ENCODE measurements at places on chromosomes 16 and 17. TPM values are rescaled to one million over a fixed set of nuclear protein-coding genes. Genes with fewer than 3 reads are reported as not detected.

DNA sequence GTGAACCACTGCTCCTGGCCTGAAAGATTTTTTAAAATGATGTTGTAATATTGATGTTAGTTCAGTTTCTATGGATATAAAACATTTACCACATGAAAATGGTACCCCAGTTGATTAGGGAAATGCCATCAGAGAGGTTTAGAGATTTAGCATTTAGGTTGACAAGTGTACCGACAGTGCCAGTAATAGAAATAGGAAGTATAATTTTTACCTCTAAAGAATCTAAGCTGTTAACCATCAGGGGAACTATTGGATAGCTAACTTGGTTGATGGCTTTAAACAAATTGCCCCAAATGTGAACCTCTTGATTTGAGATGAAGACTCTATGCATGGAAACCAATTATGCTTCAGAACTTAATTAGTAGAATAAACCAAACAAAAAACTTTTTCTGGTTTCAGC lies 6.4 kb downstream of the CBFB start:
- no peak overlapping the region for H3K4me3 ChIP-seq
- no peak for DNase-seq
- H3K4me1 ChIP-seq, result peaks cover 58% of the 10 kb centered on the region
- H3K36me3 ChIP-seq, result no peaks in the 10 kb centered on the region
- H3K27me3 ChIP-seq, result no peaks in the 10 kb centered on the region
- no peak overlapping the region for H3K27ac ChIP-seq

APRT gene
- total RNA-seq, result 171 TPM

GRCh38 chr16:31215287-31216162 lies 1.4 kb downstream of the PYDC1 start:
- peak; percentile 14 for DNase-seq
- peaks cover 23% of the 10 kb centered on the region for H3K4me1 ChIP-seq
- H3K36me3 ChIP-seq, result no peaks in the 10 kb centered on the region

DNA sequence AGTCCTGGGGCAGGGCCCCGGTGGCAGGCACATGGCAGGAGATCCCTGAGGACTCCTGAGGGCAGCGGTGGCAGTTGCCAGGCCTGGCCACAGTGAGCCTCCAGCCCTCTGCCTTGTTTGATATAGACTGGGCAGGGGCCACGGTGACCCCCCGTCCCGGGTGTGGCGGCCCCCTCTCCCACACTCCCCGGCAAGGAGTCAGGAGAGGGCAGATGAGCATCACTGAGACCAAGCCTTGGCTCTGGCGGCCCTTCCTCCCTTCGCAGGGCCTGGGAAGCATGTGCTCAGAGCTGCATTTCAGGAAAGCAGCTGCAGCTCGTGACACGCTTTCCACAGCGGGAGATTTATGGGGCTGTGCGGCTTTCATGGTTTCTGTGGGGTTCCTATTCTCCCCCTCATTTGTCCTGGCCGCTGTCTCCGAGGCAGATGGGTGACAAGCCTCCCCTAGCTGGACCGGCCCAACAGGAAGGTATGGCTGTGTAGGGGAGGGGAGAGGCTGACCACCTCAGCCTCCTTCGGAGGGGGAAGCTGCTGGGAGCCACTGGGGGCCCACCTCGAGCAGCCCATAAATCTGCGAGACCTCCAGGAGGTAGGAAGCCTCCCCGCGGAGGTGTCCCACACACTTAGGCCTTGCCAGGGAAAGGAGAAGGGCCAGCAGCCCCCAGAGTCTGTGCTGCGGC lies 211.4 kb downstream of the NTN1 start:
- no peak overlapping the region for H3K27ac ChIP-seq
- DNase-seq, result no peak
- H3K4me1 ChIP-seq, result no peaks in the 10 kb centered on the region

GRCh38 chr17:45315648-45316433 lies 979 bp downstream of the MAP3K14 start:
- peak overlapping the region; percentile 57 for H3K4me3 ChIP-seq
- DNase-seq, result no peak
- H3K27ac ChIP-seq, result peak overlapping the region; percentile 77
- H3K27me3 ChIP-seq, result no peaks in the 10 kb centered on the region

GRCh38 chr17:1693339-1693738 lies 8.7 kb upstream of the PRPF8 start:
- no peak for DNase-seq
- H3K36me3 ChIP-seq, result no peaks in the 10 kb centered on the region
- H3K4me1 ChIP-seq, result no peaks in the 10 kb centered on the region
- no peak overlapping the region for H3K27ac ChIP-seq
- no peak overlapping the region for H3K4me3 ChIP-seq

- H3K4me1 ChIP-seq, result peaks cover 44% of the 10 kb centered on the region
- no peak for DNase-seq
- no peaks in the 10 kb centered on the region for H3K27me3 ChIP-seq
Measured at GRCh38 chr16:48561960-48562393, 48.0 kb downstream of the N4BP1 start.

GRCh38 chr17:36948717-36949460 lies at the start of gene AATF:
AATF (plus strand) TSS chr17:36948954; CDS start chr17:36949126, 172 bp downstream.
- peak within 1 kb of the TSS; percentile 89 for H3K4me3 ChIP-seq
- peak within 1 kb of the TSS; percentile 86 for H3K27ac ChIP-seq
- H3K4me1 ChIP-seq, result peaks cover 47% of the 10 kb centered on the region

GRCh38 chr17:79646721-79647455 lies 36.0 kb upstream of the RBFOX3 start:
- H3K27me3 ChIP-seq, result no peaks in the 10 kb centered on the region
- DNase-seq, result no peak
- H3K27ac ChIP-seq, result no peak overlapping the region
- H3K4me3 ChIP-seq, result no peak overlapping the region
- no peaks in the 10 kb centered on the region for H3K4me1 ChIP-seq
- H3K36me3 ChIP-seq, result no peaks in the 10 kb centered on the region

DNA sequence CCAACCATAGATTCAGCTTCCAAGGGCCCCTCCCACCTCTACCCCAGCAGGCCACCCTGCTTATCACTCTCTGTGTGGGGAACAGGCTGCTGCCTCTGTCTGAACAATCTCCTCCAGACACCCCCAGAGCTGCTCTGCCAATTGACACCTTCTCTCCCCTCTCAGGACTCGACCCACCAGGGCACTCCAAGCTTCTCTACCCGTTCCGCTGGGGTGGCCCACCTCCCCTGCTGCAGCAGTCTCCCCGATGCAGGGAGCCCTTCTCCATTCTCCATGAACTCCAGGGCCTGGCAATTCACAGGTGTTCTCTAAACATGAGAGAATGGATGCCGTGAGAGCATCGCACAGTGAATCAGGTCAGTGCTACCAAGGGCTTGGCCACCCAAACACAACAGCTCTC lies 28.3 kb upstream of the FAAP100 start:
- H3K36me3 ChIP-seq, result peaks cover 36% of the 10 kb centered on the region
- no peak overlapping the region for H3K27ac ChIP-seq
- H3K4me1 ChIP-seq, result no peaks in the 10 kb centered on the region
- no peak overlapping the region for H3K4me3 ChIP-seq
- no peaks in the 10 kb centered on the region for H3K27me3 ChIP-seq

DNA sequence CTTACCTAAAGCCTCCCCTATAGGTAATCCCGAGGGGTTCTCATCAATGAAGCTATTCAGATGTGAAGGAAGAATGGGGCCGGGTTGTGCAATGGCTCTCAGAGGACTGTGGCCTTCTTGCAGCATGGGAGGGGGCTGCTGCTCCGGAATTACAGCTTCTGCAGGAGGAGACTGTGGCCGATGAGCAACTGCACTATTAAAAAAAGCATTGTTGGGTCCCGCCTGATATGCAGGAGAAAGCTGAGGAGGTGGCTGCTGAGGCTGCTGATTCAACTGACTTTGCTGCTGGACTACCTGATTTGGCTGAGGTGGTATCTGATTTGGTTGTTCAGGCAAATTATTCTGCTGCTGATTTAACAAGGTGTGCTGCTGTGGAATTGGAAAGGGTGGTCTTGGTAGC lies 64.8 kb downstream of the CACNG1 start:
- no peaks in the 10 kb centered on the region for H3K27me3 ChIP-seq
- DNase-seq, result no peak
- H3K4me3 ChIP-seq, result no peak overlapping the region
- H3K36me3 ChIP-seq, result peaks cover 51% of the 10 kb centered on the region
- H3K27ac ChIP-seq, result no peak overlapping the region
- no peaks in the 10 kb centered on the region for H3K4me1 ChIP-seq

WIPF2 gene
- total RNA-seq, result 34.7 TPM

MRM1 gene
- 11.8 TPM for total RNA-seq

GOSR1 gene
- total RNA-seq, result 64.5 TPM

ULK2 gene
- total RNA-seq, result 10.0 TPM

SMIM22 gene
- total RNA-seq, result not detected

DNA sequence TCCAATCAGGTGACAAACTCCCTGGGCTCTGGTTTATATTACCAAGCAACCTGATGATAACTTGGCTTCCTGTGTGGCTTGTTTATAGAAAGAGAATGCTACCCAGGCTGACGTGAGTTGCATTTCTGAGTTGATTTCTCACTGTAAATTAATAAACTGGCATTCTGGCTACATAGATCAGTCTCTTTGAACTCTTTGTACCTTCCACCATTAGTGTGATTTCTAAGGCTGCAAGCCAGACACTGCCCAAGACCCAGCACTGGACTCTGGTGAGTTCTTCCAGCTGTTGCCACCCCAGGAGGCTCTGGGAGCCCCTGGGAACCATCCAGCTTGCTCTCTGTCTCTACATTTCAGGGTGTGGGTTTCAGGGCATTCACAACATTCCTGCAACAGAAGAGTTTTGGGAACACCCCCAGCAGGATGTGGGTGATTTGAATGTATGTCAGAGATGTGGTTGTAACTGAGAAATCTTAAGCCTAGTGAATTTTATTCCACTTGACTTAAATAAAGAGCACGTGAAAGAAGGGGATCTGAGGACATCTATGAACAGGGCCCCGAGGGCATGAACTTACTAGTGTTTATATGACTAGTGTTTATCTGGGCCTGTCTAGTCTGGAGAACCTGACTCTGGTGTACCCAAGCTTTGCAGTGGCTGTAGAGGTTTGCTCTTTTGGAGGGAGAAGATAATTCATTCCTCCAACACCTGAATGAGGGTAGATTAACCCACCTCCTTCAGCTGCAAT lies 30.3 kb upstream of the LRRC37A start:
- H3K4me3 ChIP-seq, result no peak overlapping the region
- no peaks in the 10 kb centered on the region for H3K27me3 ChIP-seq
- H3K27ac ChIP-seq, result peak overlapping the region; percentile 18
- H3K4me1 ChIP-seq, result peaks cover 33% of the 10 kb centered on the region

GRCh38 chr17:4368341-4368740 lies 1.9 kb upstream of the UBE2G1 start:
- no peak overlapping the region for H3K4me3 ChIP-seq
- H3K36me3 ChIP-seq, result no peaks in the 10 kb centered on the region
- no peaks in the 10 kb centered on the region for H3K27me3 ChIP-seq
- H3K27ac ChIP-seq, result no peak overlapping the region

SYNGR3 gene
- 1.6 TPM for total RNA-seq

MEIOB gene
- total RNA-seq, result not detected

DNA sequence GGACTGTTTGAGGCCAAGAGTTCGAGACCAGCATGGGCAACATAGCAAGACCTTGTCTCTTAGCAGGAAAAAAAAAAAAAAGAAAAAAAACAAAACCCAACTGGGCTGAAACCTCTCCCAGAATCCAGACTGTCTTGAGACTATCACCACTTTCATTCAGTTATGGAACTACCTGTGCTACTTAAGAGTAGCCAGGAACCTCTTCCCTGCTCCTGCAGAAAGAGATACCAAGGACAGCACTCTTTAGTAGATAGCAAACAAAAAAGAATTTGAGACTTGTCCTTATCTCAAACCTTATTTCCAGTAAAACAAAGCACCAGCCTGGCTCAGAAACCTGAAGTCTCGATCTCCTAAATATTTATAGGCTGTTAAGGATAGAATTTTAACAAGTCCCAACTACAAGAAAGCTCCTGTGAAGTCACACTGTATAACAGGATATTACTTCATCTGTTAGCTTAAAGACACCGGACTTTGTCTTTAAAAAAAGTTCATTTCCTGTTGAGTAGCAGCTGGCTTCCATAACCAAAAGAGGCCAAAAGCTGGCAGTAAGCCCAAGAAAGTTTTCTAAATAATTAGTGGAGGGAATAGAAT lies 5.1 kb downstream of the CDR2 start:
- peak overlapping the region; percentile 18 for H3K27ac ChIP-seq
- H3K4me1 ChIP-seq, result peaks cover 85% of the 10 kb centered on the region
- no peaks in the 10 kb centered on the region for H3K27me3 ChIP-seq
- DNase-seq, result no peak

DNA sequence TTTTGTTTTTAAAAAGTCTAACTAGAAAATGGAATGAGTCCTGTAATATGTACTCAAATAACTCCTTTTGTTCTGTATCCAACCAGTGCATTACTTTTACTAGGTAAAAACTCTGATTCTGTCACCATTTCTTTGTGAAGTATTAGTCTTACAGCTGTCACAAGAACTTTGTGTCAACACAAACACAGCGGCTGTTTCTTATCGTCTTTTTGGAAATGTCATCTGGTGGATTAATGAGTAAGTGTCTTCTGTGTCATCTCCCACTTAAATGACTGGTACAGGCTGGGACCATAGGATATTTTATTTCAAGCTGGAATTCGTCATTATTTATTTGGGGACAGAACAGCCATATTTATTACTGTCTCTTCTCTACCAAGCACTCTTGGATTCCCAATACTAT lies 19.1 kb upstream of the ALDH3A2 start:
- H3K36me3 ChIP-seq, result no peaks in the 10 kb centered on the region
- no peak for DNase-seq
- no peaks in the 10 kb centered on the region for H3K27me3 ChIP-seq
- H3K4me1 ChIP-seq, result no peaks in the 10 kb centered on the region
- no peak overlapping the region for H3K27ac ChIP-seq
- H3K4me3 ChIP-seq, result no peak overlapping the region

DNA sequence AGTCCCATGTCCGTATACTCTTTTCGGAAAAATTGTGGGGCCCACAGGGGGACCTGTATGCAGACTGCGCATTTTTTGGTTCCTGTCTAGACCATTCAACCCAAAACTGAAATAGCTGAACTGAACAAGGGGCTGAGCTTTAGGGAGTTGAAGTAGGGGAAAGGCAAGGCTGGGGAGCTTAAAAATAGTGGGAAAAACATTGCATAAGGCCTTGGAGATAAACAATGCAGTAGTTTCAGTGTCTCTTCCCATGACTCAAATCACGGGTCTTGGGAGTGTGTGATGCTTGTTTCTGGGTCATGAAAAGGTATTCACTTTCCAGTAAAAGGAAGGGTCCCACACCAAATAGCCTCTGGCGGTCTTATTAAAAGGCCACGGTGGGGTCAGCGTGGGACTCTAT lies 402.8 kb upstream of the SALL1 start:
- H3K4me1 ChIP-seq, result no peaks in the 10 kb centered on the region
- H3K27me3 ChIP-seq, result no peaks in the 10 kb centered on the region
- no peaks in the 10 kb centered on the region for H3K36me3 ChIP-seq

- H3K36me3 ChIP-seq, result no peaks in the 10 kb centered on the region
- no peak overlapping the region for H3K4me3 ChIP-seq
- no peak overlapping the region for H3K27ac ChIP-seq
- DNase-seq, result no peak
Measured at GRCh38 chr16:53100889-53101288, 46.1 kb downstream of the CHD9 start.

- no peaks in the 10 kb centered on the region for H3K27me3 ChIP-seq
- H3K27ac ChIP-seq, result no peak within 1 kb of the TSS
- no peak within 1 kb of the TSS for H3K4me3 ChIP-seq
- no peaks in the 10 kb centered on the region for H3K36me3 ChIP-seq
Measured at GRCh38 chr16:54286366-54287130, at the start of gene IRX3. IRX3 (minus strand) TSS chr16:54286787; CDS start chr16:54286050, 737 bp downstream.

TEX19 gene
- not detected for total RNA-seq

All from CD4-positive, alpha-beta memory T cell (primary cell).